Upper lobe of right lung (tissue), 1 donor: ENCODE measurements at places on chromosomes 3 and 15.

- H3K27ac ChIP-seq: no peak overlapping the region
- H3K36me3 ChIP-seq: peaks cover 24% of the 10 kb centered on the region
- no peak overlapping the region for H3K4me3 ChIP-seq
- no peak for DNase-seq
- H3K4me1 ChIP-seq: no peaks in the 10 kb centered on the region
Observed at GRCh38 chr3:45498532-45498931, 96.0 kb upstream of the LIMD1 start.

- no peak overlapping the region for H3K4me3 ChIP-seq
- no peaks in the 10 kb centered on the region for H3K36me3 ChIP-seq
- H3K27me3 ChIP-seq: peaks cover 8% of the 10 kb centered on the region
- no peak overlapping the region for H3K27ac ChIP-seq
- no peaks in the 10 kb centered on the region for H3K4me1 ChIP-seq
Observed at GRCh38 chr3:11995120-11995519, 9.1 kb upstream of the SYN2 start.

GRCh38 chr3:189355481-189356201, 183.9 kb downstream of the TPRG1 start:
- peaks cover 13% of the 10 kb centered on the region for H3K4me1 ChIP-seq
- H3K36me3 ChIP-seq: no peaks in the 10 kb centered on the region
- H3K4me3 ChIP-seq: no peak overlapping the region
- no peak for DNase-seq
- H3K27me3 ChIP-seq: no peaks in the 10 kb centered on the region

- no peaks in the 10 kb centered on the region for H3K4me1 ChIP-seq
- H3K36me3 ChIP-seq: no peaks in the 10 kb centered on the region
- H3K27ac ChIP-seq: no peak overlapping the region
Observed at GRCh38 chr15:91444656-91445055, 344.6 kb downstream of the SV2B start.

GRCh38 chr3:139132976-139133375, 88.3 kb upstream of the PRR23C start:
- H3K27ac ChIP-seq: no peak overlapping the region
- no peak overlapping the region for H3K4me3 ChIP-seq
- DNase-seq: no peak

DNA sequence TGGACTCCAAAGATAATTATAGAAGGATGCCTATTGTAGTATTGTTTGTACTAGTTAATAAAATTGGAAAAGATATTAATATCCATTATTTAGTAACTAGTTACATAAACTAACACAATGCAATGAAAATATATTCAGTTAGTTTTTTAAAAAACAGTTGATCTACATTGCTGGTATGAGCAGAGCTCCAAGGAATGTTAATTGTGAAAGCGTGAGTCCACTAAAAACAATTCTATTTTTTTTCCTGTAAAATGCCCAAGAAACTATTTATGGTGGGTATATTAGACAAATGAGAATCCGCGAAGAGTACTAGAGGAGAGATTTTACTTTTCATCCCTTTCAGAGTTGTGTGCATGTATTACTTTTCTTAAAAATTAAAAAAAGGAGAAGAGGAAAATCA, 104.3 kb downstream of the MCTP2 start:
- peaks cover 6% of the 10 kb centered on the region for H3K36me3 ChIP-seq
- H3K4me3 ChIP-seq: no peak overlapping the region
